ENCODE measurements at places on chromosomes 13 and 19. TPM values are rescaled to one million over a fixed set of nuclear protein-coding genes. Genes with fewer than 3 reads are reported as not detected.

Gene LSM14A
- 73.2 TPM for total RNA-seq

Gene OXGR1
- not detected for total RNA-seq

Gene ADAT3
- total RNA-seq, result 1.4 TPM

Gene CNN1
- 7.5 TPM for total RNA-seq

Gene ERICH4
- 0.09 TPM for total RNA-seq

Gene STARD13
- 43.4 TPM for total RNA-seq

Gene ZNF91
- total RNA-seq, result 12.9 TPM

Data from smooth muscle cell of bladder (primary cell).